ENCODE measurements at places on chromosomes 3 and 15. TPM values are rescaled to one million over a fixed set of nuclear protein-coding genes. Genes with fewer than 3 reads are reported as not detected.
A peak's percentile ranks its signal among the peaks of the same experiment; 100 is the strongest.

The AADAC gene
- not detected for total RNA-seq

The CPB1 gene
- not detected for total RNA-seq

The SPINT1 gene
- 0.55 TPM for total RNA-seq

The ATP8B4 gene
- 2.5 TPM for total RNA-seq

The FSIP1 gene
- 1.2 TPM for total RNA-seq

The SNTN gene
- total RNA-seq: not detected

The GRK7 gene
- not detected for total RNA-seq

The RTP3 gene
- total RNA-seq: not detected

- no peak for DNase-seq
- no peaks in the 10 kb centered on the region for H3K4me1 ChIP-seq
- no peaks in the 10 kb centered on the region for H3K27me3 ChIP-seq
- H3K27ac ChIP-seq: no peak overlapping the region
- no peak overlapping the region for H3K4me3 ChIP-seq
Measured at GRCh38 chr3:8317661-8318649, 183.7 kb upstream of the LMCD1 start.

GRCh38 chr15:94379986-94380385 is 148.6 kb downstream of the MCTP2 start:
- no peak overlapping the region for H3K4me3 ChIP-seq
- no peak for DNase-seq
- no peaks in the 10 kb centered on the region for H3K4me1 ChIP-seq
- no peaks in the 10 kb centered on the region for H3K36me3 ChIP-seq

GRCh38 chr3:183153210-183153950 is 9.2 kb downstream of the LAMP3 start:
- H3K4me1 ChIP-seq: no peaks in the 10 kb centered on the region
- no peak for DNase-seq
- no peak overlapping the region for H3K4me3 ChIP-seq
- H3K27ac ChIP-seq: no peak overlapping the region
- peaks cover 32% of the 10 kb centered on the region for H3K27me3 ChIP-seq

GRCh38 chr3:167653155-167653554 is 587 bp downstream of the WDR49 start:
- no peak overlapping the region for H3K4me3 ChIP-seq
- peaks cover 9% of the 10 kb centered on the region for H3K4me1 ChIP-seq
- DNase-seq: no peak

GRCh38 chr3:16794257-16794656 is 90.5 kb upstream of the PLCL2 start:
- peaks cover 24% of the 10 kb centered on the region for H3K4me1 ChIP-seq
- no peak for DNase-seq
- H3K27ac ChIP-seq: no peak overlapping the region
- no peak overlapping the region for H3K4me3 ChIP-seq

DNA sequence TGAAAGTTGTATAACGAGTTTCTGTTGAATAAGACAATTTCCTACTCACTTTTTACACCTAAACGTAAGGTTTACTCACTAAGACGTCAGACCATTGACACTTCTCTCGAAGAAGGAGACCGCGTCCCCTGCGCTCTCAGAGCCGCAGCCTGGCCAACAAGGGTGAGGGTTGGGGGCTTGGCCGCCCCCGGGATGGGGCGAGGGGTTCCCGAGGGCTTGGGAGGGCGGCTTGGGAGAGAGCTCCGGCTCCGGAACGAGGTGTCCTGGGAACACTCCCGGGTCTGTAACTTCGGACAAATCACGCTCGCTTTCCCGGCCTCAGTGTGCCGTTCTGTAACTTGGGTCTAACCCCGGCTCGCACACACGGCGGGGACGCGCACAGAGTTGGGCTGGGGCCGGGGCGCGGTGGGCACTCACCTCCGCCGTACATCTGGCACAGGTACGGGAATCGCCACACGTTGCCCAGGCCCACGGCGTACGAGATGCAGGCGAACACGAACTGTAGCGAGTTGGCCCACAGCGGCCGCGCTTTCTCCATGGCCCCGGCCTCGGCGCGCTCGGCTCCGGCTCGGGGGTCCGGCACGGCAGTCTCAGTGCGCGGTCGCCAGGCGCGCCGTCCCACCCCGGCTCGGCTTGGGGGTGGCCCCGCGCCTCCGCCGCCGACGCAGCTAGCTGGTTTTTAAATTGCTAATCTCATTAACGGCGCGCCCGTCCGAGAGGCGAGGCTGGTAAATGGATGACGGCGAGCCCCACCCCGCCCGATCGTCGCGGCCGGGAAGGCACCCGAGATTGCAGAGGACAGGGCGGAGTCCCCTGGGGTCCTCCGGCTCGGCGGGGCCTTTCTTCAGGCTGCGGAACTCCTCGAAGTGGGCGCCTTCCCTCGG is at the start of gene SLC6A20:
TSS of gene SLC6A20 (minus strand) at position 655 of the 884 bp plus-strand sequence. CDS start at position 538, 117 bp downstream.
- H3K27me3 ChIP-seq: peaks cover 63% of the 10 kb centered on the region
- peak within 1 kb of the TSS; percentile 67 for H3K4me3 ChIP-seq
- no peaks in the 10 kb centered on the region for H3K36me3 ChIP-seq
- DNase-seq: no peak

GRCh38 chr3:145170121-145170520 is 990.9 kb downstream of the PLOD2 start:
- H3K4me1 ChIP-seq: no peaks in the 10 kb centered on the region
- no peak overlapping the region for H3K4me3 ChIP-seq
- no peak overlapping the region for H3K27ac ChIP-seq
- DNase-seq: no peak

DNA sequence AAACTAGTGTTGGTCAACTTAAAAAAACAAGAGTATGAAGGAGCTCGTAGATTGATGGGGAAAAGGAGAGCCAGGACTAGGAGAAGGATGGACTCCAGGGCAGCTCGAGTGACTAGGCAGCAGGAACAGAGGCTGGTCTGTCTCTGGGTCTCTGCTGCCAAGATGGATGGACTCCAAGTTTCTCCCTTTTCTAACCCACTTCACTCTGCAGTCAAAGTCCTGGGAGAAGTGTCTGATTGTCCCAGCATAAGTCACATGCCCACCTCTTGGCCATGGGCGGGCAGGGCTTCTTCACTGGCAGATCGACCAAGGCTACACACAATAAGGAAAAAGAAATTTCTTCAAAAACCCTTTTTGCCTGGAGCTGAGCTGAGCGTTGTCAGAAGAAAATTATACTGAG is 9.2 kb upstream of the EPB42 start:
- no peaks in the 10 kb centered on the region for H3K36me3 ChIP-seq
- no peak for DNase-seq
- no peak overlapping the region for H3K4me3 ChIP-seq
- H3K4me1 ChIP-seq: peaks cover 12% of the 10 kb centered on the region
- no peak overlapping the region for H3K27ac ChIP-seq

DNA sequence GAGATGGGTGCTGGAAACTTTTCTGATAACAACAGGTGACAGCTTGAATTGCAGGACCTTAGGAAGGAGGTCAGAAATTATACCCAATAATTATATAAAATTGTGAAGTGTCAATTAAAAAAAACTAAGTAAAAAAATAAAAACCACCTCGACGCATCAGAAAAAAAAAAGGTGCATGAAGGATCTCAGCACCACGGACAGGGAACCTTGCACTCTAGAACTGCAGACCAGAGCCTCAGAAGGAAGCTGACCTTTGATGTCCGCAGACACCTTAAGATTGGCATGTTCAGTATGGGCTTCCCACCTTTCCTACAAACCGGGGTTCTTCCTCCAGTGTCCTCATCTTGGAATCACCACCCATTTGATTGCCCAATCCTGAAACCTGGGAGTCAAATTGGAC is 60.9 kb downstream of the SCN10A start:
- no peak for DNase-seq
- no peak overlapping the region for H3K27ac ChIP-seq
- no peaks in the 10 kb centered on the region for H3K4me1 ChIP-seq
- peaks cover 7% of the 10 kb centered on the region for H3K27me3 ChIP-seq

GRCh38 chr3:40930131-40930538 is 269.2 kb upstream of the CTNNB1 start:
- no peaks in the 10 kb centered on the region for H3K36me3 ChIP-seq
- no peak overlapping the region for H3K4me3 ChIP-seq
- peak; percentile 17 for DNase-seq
- H3K27ac ChIP-seq: no peak overlapping the region

DNA sequence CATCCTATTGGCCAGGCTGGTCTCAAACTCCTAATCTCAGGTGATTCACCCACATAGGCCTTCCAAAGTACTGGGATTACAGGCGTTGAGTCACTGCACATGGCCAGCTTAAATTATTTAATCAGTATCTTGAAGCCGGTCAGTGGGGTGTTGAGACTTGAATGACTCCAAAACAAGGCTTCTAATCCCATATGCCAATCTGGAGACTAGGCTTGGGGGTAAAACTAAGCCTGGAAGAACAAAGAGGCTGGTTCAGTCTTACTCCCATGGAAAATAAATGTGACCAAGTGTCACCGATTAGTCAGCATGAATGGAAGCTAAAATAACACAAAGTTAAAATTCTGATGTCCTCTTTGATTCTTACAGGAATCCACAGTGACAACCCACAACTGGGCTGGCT is 509.1 kb downstream of the FOXP1 start:
- H3K27ac ChIP-seq: no peak overlapping the region
- H3K27me3 ChIP-seq: no peaks in the 10 kb centered on the region
- H3K4me1 ChIP-seq: peaks cover 60% of the 10 kb centered on the region
- H3K4me3 ChIP-seq: no peak overlapping the region
- no peaks in the 10 kb centered on the region for H3K36me3 ChIP-seq
- DNase-seq: no peak

DNA sequence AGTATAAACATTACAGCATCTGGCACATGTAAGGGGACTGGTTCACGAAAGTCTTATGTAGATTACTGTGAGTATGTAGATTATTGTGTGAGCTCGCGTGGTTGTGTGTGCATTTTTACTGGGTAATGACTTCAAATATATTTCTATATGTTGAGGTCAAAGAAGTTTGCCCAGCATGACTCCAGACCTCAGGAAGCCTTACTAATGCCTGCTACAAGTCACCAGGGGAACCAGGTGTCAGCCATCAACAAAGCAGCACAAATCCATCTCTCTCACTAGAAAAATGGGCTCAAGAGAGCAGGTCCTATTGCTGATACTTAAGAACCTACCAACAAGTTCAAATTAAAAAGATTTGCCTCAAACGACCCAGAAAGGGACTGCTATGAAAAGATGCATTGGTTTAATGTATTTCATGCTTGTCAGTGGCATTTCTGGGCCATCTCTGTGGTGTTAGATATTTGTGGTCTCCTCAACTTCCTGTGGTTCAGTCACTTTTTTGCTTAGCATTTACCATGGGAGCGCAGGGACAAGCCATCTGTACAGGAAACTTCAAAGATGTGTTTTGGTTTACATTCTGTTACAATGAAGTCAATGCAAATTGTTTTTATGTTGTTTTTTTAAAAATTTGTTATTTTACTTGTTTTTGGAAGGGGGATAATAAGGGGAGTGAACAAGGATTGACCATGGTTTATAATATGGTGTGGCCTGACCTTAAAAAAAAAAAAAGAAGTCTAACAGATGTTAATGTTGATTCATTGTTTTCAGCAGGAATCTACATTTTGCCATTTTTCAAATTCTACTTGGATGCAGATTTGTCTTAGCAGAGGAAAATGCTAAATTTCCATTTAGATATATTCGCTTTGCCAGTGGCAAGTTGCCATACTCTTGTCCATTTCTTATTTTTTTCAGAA is 172.1 kb upstream of the ADAMTS9 start:
- DNase-seq: no peak
- H3K36me3 ChIP-seq: no peaks in the 10 kb centered on the region
- H3K4me1 ChIP-seq: no peaks in the 10 kb centered on the region

- peak; percentile 68 for DNase-seq
- peaks cover 11% of the 10 kb centered on the region for H3K4me1 ChIP-seq
- H3K27ac ChIP-seq: no peak overlapping the region
Measured at GRCh38 chr3:9503283-9503682, 50.3 kb downstream of the LHFPL4 start.

DNA sequence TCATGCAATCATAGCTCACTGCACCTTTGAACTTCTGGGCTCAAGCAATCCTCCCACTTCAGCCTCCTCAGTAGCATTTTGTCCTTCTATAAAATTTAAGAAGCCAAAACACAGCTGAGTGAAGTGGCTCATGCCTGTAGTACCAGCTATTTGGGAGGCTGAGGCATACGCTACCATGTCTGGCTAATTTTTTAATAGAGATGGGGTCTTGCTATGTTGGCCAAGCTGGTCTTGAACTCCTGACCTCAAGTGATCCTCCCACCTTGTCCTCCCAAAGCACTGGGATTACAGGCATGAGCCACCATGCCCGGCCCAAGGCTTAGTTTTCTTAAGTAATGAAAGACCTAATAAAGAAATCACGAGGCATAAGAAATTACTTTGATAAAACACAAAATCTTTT is 14.7 kb upstream of the FNDC3B start:
- no peak overlapping the region for H3K4me3 ChIP-seq
- DNase-seq: no peak
- no peaks in the 10 kb centered on the region for H3K27me3 ChIP-seq
- no peaks in the 10 kb centered on the region for H3K36me3 ChIP-seq
- H3K27ac ChIP-seq: no peak overlapping the region

DNA sequence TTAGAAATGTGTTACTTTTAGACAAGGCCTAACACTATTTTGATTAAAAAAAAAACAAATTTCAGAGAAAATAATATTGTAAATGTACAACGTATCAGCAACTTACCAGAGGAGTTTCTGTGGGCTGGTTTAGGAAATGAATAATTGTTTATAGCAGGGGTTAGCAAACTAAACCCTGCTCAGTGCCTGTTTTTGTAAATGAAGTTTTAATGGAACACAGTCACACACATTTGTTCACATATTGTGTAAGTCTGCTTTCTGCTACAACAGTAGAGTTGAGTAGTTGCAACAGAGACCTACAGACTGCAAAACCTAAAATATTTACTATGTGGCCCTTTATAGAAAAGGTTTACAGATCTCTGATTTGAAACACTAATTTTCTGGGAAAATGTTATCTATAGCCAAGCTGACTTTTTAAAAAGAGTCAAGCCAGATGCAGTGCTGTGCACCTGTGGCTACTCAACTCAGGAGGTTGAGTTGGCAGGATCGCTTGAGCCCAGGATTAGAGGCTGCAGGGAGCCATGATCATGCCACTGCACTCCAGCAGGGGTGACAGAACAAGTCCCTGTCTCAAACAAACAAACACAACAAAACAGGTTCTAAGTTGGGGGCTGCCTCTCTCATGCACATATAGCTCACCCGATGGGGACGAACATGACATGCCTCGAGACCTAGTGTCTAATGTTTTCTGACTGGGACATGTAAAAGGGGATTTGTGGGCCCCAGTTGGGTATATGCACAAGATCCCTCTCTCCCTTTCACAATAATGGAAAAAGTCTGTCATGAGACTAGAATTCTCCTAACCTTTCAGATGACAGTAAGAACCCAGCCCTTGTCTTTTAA is 182.5 kb downstream of the TNIK start:
- H3K4me3 ChIP-seq: no peak overlapping the region
- H3K36me3 ChIP-seq: no peaks in the 10 kb centered on the region
- DNase-seq: no peak
- peaks cover 31% of the 10 kb centered on the region for H3K4me1 ChIP-seq
- no peak overlapping the region for H3K27ac ChIP-seq

DNA sequence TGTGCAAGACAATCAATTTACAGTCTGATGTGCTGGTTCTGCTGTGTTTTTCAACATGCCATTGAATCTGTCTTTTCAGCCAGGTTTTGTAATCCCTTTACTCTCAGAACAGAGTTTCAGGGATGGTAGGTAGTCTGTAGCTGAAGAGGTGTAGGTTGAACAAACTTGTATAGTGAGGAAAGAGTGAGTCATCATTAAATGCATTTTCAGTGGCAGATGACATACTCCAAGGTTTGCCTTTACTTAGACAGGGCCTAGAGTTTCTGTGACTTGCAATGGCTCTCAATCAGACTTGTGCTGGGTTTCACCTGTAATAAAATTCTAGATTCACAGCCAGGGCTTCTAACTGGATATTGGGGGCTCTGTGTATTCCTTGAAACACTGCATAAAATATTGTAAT is 94.6 kb downstream of the CYP19A1 start:
- no peaks in the 10 kb centered on the region for H3K4me1 ChIP-seq
- H3K36me3 ChIP-seq: no peaks in the 10 kb centered on the region
- H3K4me3 ChIP-seq: no peak overlapping the region
- peaks cover 19% of the 10 kb centered on the region for H3K27me3 ChIP-seq
- no peak overlapping the region for H3K27ac ChIP-seq
